ENCODE measurements at places on chromosomes 13 and 19.
A peak's percentile ranks its signal among the peaks of the same experiment; 100 is the strongest.

DNA sequence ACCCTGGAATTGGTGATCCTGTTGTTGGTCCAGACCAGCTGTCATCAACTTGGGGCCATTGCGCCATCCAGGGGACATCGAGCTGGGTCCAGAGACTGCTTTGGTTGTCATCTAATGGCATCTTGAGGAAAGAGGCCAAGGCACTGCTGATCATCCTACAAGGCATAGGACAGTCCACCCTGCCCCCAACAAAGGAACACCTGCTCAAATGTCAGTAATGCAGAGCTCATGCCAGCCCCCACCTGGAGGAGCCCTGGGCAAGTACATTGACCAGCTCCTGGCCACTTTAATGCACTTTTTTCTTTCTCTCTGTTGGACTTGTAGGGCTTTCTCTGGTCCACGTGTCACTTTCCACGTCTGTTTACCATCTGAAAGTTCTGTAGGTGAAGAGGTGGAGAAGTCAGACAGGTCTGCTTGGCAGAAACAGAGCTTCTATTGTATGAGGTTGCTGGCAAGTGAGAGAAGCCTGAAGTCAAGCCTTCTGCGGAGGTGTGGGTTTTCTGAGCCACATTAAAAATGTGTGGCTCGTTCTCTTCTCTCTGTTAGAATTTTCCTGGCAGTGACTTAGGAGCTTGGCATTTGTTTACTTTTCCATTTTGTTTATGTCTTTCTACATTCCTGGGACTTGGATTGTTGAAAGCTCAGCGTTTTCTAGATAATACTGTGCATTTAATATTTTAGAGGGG, 124.0 kb upstream of the RNF113B start:
- DNase-seq, result no peak

- no peak for DNase-seq
These were observed 193.5 kb upstream of the NBEA start for GRCh38 chr13:34748596-34748995.

DNA sequence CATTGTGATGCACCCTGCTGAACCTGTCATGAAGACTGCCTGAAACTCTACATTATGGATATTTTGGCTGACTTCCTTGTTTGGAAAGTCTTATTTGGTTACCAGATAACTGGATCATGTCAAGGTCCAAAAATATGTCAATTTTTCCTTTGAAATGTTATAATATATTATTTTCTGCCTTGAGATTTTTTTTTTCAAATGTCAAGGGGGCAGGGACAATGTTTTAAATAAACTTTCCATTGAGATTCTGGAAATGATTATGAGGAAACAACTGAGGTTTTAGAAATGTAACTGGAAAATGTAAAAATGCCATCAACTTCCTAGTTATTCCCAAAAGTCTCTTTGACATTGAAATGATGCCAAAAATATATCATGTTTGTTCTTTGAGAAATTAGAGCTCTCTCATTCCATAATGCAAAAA, 117.0 kb downstream of the RFC3 start:
- peak; percentile 39 for DNase-seq

GRCh38 chr19:51873097-51873496, 14.7 kb downstream of the ZNF577 start:
- DNase-seq, result no peak

DNA sequence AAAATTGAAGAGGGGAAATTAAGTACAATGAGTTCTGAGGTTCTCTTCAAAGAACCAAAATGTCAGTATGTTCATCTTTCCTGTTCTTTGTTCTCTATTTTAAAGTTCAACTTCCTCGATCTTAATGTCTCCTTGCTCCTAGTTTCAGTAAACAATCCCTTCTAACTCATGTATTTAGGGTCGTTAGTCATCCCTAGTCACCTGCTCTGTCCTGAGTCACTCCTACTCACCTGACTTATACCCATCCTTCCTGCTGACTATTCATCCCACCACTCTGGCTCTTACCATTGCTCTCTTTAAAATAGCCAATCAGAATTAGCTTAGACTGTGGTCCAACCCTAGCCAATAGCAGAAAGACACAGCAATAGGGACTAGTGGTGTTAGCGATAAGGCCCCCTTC, 24.3 kb downstream of the ZNF90 start:
- DNase-seq, result no peak

DNA sequence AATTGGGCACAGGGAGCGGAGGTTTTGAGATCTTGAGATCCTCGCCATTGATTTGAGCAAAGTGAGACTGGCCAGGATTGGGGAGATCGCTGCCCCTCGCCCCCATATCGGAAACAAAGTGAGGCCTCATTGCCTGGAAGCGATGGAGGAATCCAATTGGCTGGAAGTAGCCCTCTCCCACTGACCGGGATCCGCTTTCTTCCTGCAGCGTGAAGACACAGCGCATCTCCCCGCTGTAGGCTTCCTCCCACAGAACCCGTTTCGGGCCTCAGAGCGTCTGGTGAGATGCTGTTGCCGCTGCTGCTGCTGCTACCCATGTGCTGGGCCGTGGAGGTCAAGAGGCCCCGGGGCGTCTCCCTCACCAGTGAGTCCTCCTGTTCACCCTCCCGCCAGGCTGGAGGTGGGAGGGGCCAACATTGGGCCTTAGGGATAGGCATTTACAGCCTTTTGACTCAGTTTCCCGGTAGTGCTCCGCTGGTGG, 438 bp downstream of the PRKCSH start:
- DNase-seq, result no peak

GRCh38 chr19:4199699-4200293, 17.3 kb downstream of the ANKRD24 start:
- DNase-seq, result no peak

DNA sequence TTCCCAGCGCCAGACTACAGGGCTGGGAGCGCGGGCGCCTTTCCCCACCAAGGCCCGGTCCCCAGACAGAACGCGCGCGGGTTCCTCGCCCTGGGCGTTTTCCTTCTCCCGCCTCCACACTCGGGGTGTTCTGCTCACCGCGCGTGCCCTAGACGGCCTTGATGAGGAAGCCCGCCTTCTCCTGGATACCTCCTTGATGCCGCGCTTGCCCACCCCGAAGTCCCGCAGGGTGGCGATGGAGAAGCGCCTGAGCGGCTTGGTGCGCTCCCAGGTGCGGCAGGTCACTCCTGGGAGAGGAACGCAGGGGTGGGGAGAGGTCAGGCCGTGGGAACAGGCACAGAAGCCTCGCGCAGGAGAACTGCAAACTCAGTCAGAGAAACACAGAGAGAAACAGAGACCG, 34.8 kb downstream of the CYP2B6 start:
- no peak for DNase-seq

- DNase-seq, result no peak
These were observed 49.0 kb downstream of the ARHGEF18 start for GRCh38 chr19:7397687-7398086.

GRCh38 chr13:20953245-20953931, 50.8 kb upstream of the XPO4 start:
- DNase-seq, result no peak

GRCh38 chr19:29851769-29852521, 40.2 kb downstream of the CCNE1 start:
- no peak for DNase-seq

DNA sequence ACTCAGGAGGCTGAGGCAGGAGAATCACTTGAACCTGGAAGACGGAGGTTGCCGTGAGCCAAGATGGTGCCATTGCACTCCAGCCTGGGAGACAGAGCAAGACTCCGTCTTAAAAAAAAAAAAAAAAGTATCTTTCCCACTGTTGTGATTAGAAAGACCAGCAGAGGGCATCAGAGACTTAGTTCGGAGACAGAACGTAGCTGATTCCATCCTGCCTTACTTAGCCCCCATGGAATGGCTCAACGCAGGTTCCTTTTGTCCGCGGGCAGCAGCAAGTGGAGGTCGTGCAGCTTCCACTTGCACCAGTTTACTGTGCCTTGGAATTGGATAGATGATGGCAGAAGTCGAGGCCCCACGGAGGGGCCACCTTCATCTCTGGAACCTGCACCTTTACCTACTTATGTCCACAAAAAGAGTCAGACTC, 8.1 kb downstream of the TIMM29 start:
- DNase-seq, result peak; percentile 92

DNA sequence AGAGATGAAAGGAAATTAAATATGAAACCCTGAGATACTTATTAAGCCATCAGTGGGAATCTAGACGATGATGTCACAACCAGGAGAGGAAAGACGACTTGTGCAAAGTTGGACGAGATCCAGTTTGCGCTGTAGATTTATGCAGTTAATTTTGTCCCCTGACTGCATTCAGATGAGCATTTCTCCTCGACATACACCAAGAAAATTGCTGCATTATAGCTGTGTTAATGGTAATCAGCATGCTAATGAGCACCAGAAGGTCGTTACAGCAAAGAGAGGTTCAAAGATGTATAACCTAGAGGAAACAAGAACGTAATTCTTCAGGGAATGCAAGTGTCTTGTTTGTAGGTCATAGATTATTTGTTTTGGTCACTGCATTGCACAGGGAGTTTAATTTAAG, 371.7 kb downstream of the RBM26 start:
- no peak for DNase-seq

GRCh38 chr13:104691767-104692467, 1625.7 kb upstream of the SLC10A2 start:
- DNase-seq, result no peak

DNA sequence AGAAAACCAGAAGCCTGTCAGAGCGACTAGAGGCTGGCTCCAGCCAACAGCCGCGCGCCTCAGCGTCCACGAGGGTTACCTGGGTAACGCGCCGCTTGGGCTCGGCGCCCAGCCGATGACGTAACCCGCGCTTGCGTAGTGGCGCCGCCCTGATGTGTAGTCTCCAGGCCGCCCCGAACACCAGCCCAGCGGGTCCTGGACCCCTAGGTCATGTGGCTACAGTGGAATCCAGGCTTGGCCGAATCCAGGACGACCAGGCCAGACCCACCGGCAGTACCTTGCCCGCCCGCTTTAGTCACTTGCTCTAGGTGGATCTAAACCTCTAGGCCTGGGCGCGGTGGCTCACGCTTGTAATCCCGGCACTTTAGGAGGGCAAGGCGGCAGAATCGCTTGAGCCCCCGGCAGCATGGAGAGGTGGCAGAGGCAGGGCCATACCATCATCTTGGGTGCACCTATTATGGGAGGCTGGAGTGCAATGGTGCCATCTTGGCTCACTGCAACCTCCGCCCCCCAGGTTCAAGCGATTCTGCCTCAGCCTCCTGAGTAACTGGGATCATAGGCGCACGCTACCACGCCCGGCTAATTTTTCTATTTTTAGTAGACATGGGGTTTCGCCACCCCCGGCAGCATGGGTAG, 7.2 kb upstream of the ZNF606 start:
- peak; percentile 98 for DNase-seq

GRCh38 chr13:45799451-45799850, 52.1 kb downstream of the SIAH3 start:
- peak; percentile 41 for DNase-seq

- DNase-seq, result no peak
These were observed 395.5 kb upstream of the NBEA start for GRCh38 chr13:34546344-34547250.

GRCh38 chr19:1761528-1762242, 8.4 kb downstream of the ONECUT3 start:
- DNase-seq, result no peak

DNA sequence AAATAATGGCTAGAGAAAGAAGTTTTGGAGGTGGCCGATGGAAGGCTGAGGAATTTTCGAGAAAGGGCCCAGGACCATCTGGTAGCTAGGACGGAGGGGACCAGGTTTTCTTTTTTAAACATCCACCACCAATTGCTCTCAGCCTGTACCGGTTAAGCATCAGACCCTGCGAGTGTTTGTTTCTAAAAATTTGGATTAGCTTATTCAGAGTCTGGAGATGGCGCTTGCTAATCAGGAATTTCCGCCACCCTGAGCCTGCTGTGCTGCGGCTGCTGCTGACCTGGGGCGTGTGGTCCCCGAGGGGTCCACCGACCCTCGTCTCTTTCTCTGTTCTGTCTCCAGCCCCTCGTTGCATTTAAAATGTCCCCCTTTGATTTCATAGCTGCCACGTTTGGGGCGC, 2.0 kb downstream of the UHRF1 start:
- peak; percentile 57 for DNase-seq

- DNase-seq, result no peak
These were observed 111.0 kb downstream of the MRPL57 start for GRCh38 chr13:21287331-21287907.

GRCh38 chr13:111456452-111457230, 136.2 kb downstream of the TEX29 start:
- DNase-seq, result no peak

DNA sequence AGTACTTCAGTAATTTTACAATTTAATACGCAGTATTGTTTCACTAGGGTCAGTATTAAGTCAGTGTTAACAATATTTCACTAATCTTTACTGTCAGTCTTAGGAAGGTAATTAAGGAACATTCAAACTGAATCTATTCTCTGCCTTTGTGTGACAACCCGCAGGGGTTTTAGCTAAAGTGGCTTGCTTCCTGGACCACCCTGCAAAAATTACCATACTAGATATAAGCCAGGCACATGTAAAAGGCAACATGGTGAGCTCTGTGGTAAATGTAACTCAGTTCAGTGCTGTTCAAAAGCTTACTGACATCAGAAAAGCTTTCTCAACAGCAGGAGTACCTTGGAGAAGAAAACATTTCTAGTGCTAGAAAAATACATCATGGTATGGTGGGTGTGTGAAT, 116.7 kb downstream of the FREM2 start:
- peak; percentile 51 for DNase-seq

GRCh38 chr19:51468545-51468920, 9.8 kb upstream of the CEACAM18 start:
- no peak for DNase-seq

GRCh38 chr13:66506979-66507378, 723.2 kb downstream of the PCDH9 start:
- DNase-seq, result no peak

DNA sequence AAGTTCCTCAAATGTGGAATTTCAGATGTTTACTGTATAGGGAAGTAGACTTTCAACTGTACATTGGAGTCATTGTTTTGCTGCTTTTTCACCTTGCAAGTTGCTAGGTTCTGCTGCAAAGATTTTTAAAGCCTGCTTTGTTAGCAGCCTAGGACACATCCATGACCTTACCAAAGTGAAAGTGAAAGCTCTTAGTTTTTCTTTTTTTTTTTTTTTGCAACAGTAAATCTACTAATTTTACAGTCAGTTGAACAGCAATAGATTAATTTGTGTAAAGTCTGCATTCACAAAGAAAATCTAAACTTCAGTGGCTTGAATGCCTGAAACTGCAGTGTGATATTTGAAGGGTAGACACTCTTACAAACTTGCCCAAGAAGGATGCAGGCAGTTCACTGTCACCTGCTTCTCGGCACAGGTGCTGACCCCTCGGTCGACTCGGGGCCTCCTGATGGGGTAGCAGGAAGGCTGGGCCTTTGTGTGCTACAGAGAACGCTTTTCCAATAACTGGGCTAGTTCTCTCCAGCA, 5.0 kb upstream of the MTIF3 start:
- peak; percentile 28 for DNase-seq

GRCh38 chr13:77860507-77860981, 58.1 kb downstream of the EDNRB start:
- peak; percentile 26 for DNase-seq

- DNase-seq, result peak; percentile 99
These were observed 7.4 kb downstream of the FGF14 start for GRCh38 chr13:102394158-102395053.

DNA sequence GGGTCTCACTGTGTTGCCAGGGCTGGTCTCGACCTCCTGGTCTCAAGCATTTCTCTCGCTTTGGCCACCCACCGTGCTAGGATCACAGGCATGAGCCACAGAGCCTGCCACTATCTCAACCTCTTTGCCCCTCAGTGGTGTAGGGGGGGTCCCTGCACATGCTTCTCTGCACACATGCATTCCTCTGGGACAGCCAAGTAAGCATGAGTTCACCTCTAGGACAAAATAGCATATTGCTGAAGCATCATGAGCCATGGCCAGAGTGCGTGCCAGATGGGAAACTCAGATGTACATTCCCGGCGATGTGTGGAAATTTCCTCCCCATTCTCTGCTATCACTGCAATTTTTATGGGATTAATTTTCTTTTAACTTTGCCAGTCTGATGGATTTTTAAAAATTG, 23.1 kb downstream of the CHAF1A start:
- no peak for DNase-seq

Measured in eye (tissue), 1 donor.